CD4-positive, alpha-beta memory T cell (primary cell): ENCODE measurements at places on chromosomes 5 and 9. TPM values are rescaled to one million over a fixed set of nuclear protein-coding genes. Genes with fewer than 3 reads are reported as not detected.

Gene MYMK
- polyA plus RNA-seq: not detected

- no peak for DNase-seq
- no peaks in the 10 kb centered on the region for H3K27me3 ChIP-seq
- H3K27ac ChIP-seq: no peak overlapping the region
- H3K4me3 ChIP-seq: no peak overlapping the region
- no peaks in the 10 kb centered on the region for H3K36me3 ChIP-seq
- no peaks in the 10 kb centered on the region for H3K4me1 ChIP-seq
These were observed 187.9 kb downstream of the FER start for GRCh38 chr5:108935611-108936010.

DNA sequence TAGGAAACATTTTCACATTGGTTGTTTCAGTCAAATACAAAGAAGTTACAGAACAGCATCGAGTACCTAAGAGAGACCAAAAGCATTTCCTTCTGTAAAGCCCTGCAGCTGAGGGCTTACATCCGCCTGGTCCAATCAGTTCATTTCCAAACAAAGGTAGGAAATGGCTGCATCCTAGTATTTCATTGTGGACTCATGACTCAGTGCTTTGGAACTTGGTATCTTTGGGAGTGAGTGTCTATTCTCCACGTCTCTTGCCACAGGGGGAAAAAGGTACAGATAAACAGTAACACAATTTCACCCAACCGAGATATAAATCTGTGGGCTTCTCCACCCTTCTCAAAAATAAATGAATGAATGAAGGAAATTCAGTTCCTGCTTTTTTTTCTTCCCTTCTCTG is 75.4 kb downstream of the NFIB start:
- no peaks in the 10 kb centered on the region for H3K4me1 ChIP-seq
- H3K27ac ChIP-seq: no peak overlapping the region
- no peaks in the 10 kb centered on the region for H3K27me3 ChIP-seq
- no peak for DNase-seq
- H3K4me3 ChIP-seq: no peak overlapping the region

DNA sequence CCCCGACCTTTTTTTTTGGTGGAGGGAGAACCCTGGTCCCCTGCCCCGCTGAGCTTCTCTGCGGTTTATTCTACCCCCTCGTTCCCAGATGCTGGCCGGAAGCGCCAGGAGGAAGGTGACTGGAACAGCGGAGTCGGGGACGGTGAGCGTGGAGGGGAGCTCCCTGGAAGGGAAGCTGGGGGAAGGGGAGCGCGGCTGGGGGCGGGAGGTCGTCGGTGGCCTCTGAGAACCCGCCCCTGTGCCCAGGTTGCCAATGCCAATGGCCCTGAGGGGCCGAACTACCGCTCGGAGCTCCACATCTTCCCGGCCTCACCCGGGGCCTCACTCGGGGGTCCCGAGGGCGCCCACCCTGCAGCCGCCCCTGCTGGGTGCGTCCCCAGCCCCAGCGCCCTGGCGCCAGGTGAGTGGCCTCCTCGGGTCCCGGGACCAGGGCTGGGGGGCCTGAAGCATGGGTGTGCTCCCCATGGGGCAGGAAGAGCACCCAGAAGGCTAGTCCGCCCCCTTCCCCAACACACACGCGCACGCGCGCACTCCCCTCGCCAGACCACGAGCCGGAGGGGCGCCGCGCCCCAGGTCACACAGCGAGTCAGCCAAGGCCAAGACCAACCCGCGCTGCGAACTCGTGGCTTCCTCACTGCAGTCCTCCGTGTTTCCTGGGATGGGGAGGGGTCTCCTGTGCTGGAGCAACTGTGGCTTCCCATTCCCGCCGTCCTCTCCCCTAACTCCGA is 10.6 kb downstream of the MYOZ3 start:
- no peaks in the 10 kb centered on the region for H3K36me3 ChIP-seq
- H3K4me3 ChIP-seq: peak overlapping the region; percentile 23
- H3K4me1 ChIP-seq: peaks cover 18% of the 10 kb centered on the region
- DNase-seq: peak; percentile 14
- no peak overlapping the region for H3K27ac ChIP-seq

Gene SPRY4
- polyA plus RNA-seq: not detected

DNA sequence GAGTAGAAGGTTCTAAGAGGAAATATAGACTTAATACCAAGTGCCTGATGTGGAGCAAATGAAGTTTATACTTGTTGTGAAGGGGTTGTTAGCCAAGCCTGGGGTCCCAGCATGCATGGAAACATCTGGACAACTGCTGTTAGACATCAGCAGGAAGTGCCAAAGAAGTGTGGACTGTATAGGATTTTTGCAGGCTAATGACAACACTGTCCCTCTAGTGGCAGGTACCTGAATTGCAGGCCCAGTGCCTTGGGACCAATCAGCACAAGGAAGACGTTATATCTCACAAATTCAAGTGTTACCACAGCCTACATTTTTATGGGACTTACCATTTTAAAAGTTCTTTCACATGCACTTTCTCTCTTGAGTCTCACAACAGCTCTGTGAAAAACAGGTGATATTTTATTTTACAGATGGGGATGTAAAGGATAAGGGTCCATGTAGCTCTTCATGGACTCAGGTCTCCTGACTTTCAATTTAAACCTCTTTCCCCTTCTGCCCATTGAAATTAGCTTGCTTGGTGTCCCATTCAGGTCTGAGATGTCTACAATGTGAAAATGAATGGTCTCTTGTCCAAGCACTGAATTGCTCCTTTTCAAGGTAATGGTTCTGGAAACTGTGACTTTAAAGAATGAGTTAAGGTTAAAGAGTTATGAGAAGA is 89.0 kb upstream of the MAP1B start:
- H3K27me3 ChIP-seq: no peaks in the 10 kb centered on the region
- no peaks in the 10 kb centered on the region for H3K4me1 ChIP-seq
- H3K36me3 ChIP-seq: no peaks in the 10 kb centered on the region

Gene CERCAM
- not detected for polyA plus RNA-seq

GRCh38 chr5:178372142-178372571 is 139.6 kb upstream of the PHYKPL start:
- no peaks in the 10 kb centered on the region for H3K36me3 ChIP-seq
- H3K27ac ChIP-seq: no peak overlapping the region
- no peaks in the 10 kb centered on the region for H3K4me1 ChIP-seq
- H3K27me3 ChIP-seq: no peaks in the 10 kb centered on the region
- no peak overlapping the region for H3K4me3 ChIP-seq
- no peak for DNase-seq

Gene ACOT12
- polyA plus RNA-seq: not detected

- H3K4me3 ChIP-seq: no peak overlapping the region
- H3K36me3 ChIP-seq: peaks cover 46% of the 10 kb centered on the region
- peaks cover 25% of the 10 kb centered on the region for H3K4me1 ChIP-seq
- DNase-seq: no peak
- H3K27ac ChIP-seq: no peak overlapping the region
These were observed 25.9 kb downstream of the NDFIP1 start for GRCh38 chr5:142134331-142135010.

DNA sequence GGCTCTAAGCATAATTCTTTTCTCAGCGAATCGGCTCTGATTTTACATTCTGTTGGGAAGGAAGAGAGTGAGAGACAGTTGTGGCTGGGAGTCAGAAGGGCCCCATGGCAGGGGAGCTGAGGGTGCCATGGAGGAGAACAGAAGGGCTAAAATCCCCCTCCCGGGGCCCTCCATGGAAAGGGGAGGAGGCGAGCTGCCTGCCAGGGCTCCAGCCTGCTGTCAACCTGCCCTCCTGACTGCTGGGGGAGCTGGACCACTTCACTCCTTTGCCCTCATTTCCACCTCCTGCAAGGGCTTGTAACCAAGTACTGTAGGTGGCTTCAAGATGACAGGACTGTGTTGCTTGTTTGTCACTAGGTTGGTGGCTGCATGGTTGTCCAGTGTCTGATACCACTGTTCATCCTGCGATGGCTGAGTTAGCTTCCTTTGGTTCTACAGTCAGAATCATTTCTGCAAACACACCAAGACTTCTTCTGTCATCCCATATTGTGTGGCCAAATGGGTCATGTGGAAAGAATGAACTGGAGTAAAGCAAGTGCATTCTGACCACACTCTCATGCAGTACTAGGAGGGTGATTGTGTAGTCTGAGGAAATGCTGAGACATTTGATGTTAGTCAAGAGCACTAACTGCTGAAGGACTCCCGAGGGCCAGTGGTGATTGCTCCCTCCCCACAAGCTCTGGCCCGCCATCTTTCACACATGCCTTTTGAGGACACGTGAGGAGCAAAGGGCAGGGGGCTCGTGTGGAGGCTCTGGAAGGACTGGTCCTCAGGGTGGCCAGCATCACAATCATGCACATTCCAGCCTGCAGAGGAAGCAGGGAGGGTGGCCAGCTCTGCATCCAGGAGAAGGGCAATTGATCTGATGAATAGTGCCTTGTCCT is 307.2 kb downstream of the GADD45G start:
- no peak for DNase-seq
- H3K36me3 ChIP-seq: no peaks in the 10 kb centered on the region
- H3K4me1 ChIP-seq: no peaks in the 10 kb centered on the region
- no peak overlapping the region for H3K4me3 ChIP-seq

- no peak overlapping the region for H3K4me3 ChIP-seq
- H3K4me1 ChIP-seq: no peaks in the 10 kb centered on the region
- peaks cover 66% of the 10 kb centered on the region for H3K36me3 ChIP-seq
- H3K27ac ChIP-seq: no peak overlapping the region
- H3K27me3 ChIP-seq: no peaks in the 10 kb centered on the region
These were observed 25.8 kb downstream of the FBXW2 start for GRCh38 chr9:120767451-120767850.

Gene CLIC3
- polyA plus RNA-seq: 5.0 TPM

DNA sequence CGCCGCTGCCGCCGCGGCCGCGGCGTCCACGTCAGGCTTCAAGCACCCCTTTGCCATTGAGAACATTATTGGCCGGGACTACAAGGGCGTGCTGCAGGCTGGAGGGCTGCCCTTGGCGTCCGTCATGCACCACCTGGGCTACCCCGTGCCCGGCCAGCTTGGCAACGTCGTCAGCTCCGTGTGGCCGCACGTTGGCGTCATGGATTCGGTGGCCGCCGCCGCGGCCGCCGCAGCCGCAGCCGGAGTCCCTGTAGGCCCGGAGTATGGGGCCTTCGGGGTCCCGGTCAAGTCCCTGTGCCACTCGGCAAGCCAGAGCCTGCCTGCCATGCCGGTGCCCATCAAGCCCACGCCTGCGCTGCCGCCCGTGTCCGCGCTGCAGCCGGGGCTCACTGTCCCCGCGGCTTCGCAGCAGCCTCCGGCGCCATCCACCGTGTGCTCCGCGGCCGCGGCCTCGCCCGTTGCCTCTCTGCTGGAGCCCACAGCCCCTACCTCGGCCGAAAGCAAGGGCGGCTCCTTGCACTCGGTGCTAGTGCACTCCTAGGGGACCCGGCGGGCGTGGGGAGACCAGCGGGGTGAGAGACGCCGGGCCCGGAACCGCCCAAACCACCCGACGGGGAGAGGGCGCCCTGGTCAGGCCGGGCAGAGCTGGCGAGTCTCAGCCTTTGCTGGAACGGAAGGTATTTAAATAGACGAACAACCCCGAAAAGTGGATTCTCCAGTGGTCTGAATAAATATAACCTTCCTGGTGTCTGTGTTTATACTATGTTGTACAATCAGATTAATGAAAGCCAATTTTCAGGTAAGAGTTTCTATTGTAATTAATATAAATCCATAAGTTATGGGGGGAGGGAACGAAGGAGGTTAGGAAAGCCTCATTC is 1.2 kb downstream of the FOXB2 start:
- no peak for DNase-seq
- H3K27me3 ChIP-seq: peaks cover 32% of the 10 kb centered on the region
- H3K27ac ChIP-seq: no peak overlapping the region
- no peak overlapping the region for H3K4me3 ChIP-seq
- H3K36me3 ChIP-seq: no peaks in the 10 kb centered on the region

Gene KIF20A
- not detected for polyA plus RNA-seq

Gene ECM2
- not detected for polyA plus RNA-seq

DNA sequence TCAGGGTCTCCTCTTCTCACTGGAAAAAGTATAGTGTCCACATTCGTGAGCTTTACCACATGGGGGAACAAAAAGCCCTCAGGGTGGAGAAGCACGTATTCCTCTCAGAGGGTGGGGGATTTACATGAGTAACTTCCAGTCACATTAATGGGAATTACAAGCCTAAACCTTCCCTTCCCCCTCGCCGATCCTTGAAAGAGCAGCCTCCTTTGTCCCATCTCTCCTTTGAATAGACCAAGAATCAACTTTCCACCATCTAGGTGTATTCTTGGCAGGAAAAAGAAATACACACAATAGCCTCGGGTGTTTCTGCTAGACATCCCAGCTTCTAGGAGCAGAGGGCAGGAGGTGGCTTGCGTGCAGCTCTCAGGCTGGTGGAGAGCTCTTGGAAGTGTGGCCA is 144.4 kb downstream of the ZNF462 start:
- no peaks in the 10 kb centered on the region for H3K4me1 ChIP-seq
- H3K27ac ChIP-seq: no peak overlapping the region
- no peaks in the 10 kb centered on the region for H3K36me3 ChIP-seq
- DNase-seq: no peak

Gene GLRA1
- polyA plus RNA-seq: not detected

Gene MZB1
- 0.84 TPM for polyA plus RNA-seq

DNA sequence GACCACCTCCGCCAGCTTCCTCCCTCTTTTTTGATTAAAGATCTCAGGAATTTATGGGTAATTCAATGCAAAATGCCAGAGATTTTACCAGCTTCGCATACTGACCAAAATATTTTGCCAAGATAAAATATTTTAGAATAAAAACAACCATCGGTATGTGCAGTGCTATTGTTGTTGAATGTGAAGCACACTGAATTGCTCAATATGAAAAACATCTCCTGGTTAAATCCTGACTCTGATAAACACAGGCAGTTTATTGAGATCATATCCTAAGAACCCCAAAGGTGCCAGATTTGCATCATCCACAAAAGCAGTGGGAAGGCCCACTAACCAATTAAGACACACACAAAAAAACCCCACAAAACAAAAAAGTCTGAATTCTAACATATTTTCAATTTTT is 202.4 kb downstream of the GLIS3 start:
- no peak overlapping the region for H3K4me3 ChIP-seq
- no peak overlapping the region for H3K27ac ChIP-seq
- no peak for DNase-seq
- no peaks in the 10 kb centered on the region for H3K36me3 ChIP-seq

DNA sequence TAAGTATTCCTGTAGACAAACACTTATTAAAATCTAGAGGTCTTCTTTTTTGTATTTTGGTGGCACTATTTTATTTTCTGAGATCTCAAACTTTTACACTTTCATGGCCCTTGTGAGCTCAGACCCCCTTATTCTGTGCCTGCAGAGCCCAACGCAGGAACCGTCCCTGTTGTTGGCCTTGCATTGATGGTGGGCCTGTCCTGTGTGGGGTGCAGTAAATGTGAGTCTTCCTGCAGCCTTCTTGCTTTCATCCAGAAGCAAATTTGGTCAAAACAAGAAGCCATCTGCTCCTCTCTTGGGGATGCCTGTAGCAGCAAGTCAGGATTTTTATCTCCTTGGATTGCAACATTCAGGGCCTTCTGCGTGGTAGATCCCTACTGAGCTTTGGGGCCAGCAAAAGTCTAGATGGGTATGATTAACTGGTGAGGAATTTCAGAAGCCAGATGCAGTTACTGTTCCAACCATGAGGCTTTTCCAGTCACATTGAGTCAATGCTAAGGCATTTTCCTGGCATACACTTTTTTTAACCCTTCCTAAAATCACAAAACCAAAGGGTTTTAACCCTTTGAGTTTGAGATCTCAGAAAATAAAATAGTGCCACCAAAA is 31.7 kb downstream of the BASP1 start:
- DNase-seq: no peak
- no peak overlapping the region for H3K27ac ChIP-seq
- H3K27me3 ChIP-seq: no peaks in the 10 kb centered on the region
- no peaks in the 10 kb centered on the region for H3K36me3 ChIP-seq
- no peaks in the 10 kb centered on the region for H3K4me1 ChIP-seq
- no peak overlapping the region for H3K4me3 ChIP-seq
